ENCODE measurements at places on chromosomes 12 and 14. TPM values are rescaled to one million over a fixed set of nuclear protein-coding genes. Genes with fewer than 3 reads are reported as not detected.
A peak's percentile ranks its signal among the peaks of the same experiment; 100 is the strongest.

DNA sequence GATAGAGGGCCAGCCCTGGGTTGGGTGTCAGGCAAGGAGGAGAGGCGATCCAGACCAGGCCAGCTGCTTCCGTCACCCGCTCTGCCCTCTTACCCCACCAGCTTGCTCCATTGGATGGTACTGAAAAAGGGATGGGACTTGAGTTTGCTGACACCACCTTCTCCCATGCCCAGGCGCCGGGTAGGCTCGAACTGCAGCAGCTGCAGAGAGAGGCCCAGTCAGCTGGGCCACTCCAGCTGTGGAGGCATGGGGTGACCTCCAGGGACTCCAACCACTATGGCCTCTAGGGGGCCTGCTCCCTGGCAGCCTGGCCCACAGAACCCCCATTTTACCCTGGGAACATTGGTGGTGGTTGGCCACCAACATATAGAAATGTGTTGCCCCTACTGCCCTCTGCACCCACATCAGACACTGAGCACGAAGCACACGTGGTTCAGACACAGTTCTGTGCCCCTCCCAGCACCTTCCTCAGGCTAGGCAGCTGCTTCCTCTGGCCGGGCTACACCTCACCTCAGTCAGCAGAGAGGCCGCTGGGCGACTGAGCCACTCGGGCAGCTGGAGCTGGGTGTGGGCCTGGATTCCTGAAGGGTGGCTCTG is 16.0 kb downstream of the RPS6KL1 start:
- no peak overlapping the region for H3K4me3 ChIP-seq
- H3K36me3 ChIP-seq: peaks cover 35% of the 10 kb centered on the region
- no peaks in the 10 kb centered on the region for H3K27me3 ChIP-seq

The SLC38A6 gene
- total RNA-seq: 4.9 TPM

DNA sequence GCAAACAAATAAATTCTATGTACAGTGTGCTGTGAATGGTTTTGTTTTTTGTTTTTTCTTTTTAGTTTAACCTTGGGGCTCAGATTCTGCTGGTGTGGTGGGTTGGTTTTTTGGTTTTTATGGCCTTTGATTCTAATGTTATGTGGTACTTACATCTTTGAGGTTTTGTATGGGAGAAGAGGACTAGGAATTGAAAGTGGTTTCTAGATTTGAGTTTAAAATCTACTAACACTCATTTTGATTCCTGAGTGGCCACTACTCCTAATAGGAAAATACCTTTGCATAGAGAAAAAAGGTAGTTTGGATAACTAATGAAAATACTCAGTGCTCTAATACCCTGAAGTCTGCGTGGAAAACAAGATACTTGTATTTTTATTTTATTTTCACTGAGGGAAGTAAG is 137.7 kb downstream of the MON2 start:
- H3K27ac ChIP-seq: peak overlapping the region; percentile 100
- H3K27me3 ChIP-seq: no peaks in the 10 kb centered on the region
- peak overlapping the region; percentile 100 for H3K4me3 ChIP-seq
- no peak for DNase-seq
- H3K36me3 ChIP-seq: no peaks in the 10 kb centered on the region

DNA sequence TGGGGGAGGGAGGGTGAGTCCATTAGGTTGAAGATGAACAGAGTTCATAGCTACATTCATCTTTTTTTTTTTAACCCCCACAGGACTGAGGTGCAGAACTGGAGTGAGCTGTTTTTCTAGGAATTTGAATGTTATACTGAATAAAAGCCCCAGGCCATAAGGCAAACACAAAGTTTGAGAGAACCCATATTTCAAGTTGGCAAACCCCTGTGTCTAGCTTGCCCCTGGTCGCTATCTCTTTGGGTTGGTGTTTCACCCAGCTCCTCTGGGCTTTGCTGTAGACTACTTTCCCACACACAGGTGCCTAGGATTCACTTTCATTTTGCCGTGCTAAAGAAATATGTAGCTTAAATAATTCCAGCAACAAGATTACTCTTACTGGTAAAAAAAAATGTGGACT is 5.2 kb upstream of the LMO3 start:
- peak overlapping the region; percentile 77 for H3K27ac ChIP-seq
- H3K27me3 ChIP-seq: no peaks in the 10 kb centered on the region
- no peak for DNase-seq
- H3K4me3 ChIP-seq: peak overlapping the region; percentile 19
- H3K4me1 ChIP-seq: no peaks in the 10 kb centered on the region
- H3K36me3 ChIP-seq: no peaks in the 10 kb centered on the region

- no peak overlapping the region for H3K4me3 ChIP-seq
- DNase-seq: no peak
- H3K36me3 ChIP-seq: no peaks in the 10 kb centered on the region
- H3K4me1 ChIP-seq: peaks cover 32% of the 10 kb centered on the region
- H3K27ac ChIP-seq: peak overlapping the region; percentile 58
- no peaks in the 10 kb centered on the region for H3K27me3 ChIP-seq
Measured at GRCh38 chr12:109124878-109125648, 8.7 kb downstream of the ACACB start.

The KRT72 gene
- total RNA-seq: not detected

The CLEC2B gene
- 8.7 TPM for total RNA-seq

GRCh38 chr12:68482660-68483059 is 128.0 kb upstream of the RAP1B start:
- no peak overlapping the region for H3K27ac ChIP-seq
- H3K27me3 ChIP-seq: no peaks in the 10 kb centered on the region
- H3K4me1 ChIP-seq: peaks cover 31% of the 10 kb centered on the region
- no peak for DNase-seq
- no peaks in the 10 kb centered on the region for H3K36me3 ChIP-seq
- H3K4me3 ChIP-seq: no peak overlapping the region

Measured in heart left ventricle (tissue), 16 donors.